Activated CD4-positive, alpha-beta T cell treated with anti-CD3 and anti-CD28 coated beads for 1 hour (primary cell): ENCODE measurements at places on chromosomes 1 and 21.

DNA sequence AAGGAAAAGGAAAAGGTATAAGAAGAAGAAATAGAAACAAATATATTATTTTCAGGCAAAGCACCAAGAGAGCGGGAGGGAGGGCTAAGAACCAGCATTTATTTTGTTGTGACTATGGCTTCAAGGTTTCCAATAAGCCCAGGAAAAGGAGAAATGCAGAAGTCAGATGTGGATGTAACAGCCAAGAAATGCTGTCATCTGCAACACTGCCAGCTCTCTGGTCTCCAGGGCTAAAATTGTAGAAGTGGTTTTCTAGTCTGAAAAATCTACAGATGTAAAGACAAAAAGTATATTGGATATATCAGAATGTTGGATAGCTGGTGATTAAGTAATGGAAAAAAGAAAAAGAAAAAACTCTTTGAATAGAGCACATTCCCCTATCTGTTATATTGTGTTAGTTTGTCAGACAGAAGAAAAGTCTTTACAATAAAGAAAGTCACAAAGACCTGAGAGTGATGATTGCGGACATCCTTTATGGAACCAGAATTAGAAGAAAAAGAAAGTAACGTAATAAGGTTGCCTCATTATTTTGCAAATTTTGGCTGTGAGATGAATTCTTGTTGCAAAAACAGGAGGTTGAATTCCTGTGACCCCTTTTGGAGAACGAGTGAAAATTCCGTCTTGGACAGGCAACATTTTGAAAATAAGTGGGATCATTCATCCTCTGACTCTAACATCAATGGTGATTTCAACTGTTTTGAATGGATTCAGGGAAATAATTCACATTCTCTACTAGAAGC, 938.1 kb downstream of the TTLL7 start:
- no peak for DNase-seq

DNA sequence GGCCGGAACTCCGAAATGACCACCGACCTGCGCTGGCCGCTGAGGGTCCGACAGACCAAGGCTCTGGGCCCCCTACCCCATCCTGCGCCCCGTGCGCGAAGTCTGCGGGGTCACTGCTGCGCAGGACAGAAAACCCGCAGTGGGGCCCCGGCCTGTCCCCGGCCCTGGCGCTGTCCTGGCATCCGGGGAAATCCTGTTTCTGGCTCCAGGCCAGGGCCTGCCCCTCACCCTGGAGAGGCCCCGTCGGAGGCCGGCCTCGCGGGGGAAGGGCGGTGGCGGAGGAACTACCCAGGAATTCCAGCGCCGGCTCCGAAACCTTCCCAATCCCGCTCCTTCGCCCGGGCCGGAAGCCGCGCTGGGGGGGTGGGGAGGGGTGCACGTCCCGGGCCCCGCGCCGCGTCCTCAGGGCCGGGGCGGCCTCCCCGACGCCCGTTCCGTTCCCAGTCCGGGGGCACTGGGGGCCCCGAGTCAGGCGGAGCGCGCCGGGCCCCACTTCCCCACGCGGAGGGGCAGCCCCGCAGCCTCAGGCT, 77.0 kb downstream of the MORN1 start:
- DNase-seq, result no peak

GRCh38 chr1:43420874-43421273, 31.2 kb downstream of the SZT2 start:
- no peak for DNase-seq

DNA sequence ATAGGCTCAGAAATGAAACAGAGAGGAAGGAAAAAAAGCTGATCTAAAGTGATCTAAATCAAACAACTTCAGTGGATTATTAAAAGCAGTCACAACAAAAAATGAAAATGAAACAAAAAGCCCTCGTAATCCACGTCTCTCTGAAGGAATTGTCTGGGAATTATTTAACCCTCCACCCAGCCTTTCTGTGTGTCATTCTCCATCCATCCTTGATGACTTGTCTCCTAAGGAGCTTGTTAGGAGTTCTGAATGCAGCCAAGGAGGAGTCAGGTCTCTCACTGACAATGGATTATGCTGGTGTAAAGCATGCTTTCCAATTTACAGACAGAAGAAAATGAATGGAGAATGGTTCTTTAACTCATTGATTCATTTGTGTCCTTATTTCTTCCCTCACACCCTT, 359.3 kb upstream of the RUNX1 start:
- no peak for DNase-seq

GRCh38 chr1:8040586-8040985, 14.5 kb upstream of the ERRFI1 start:
- no peak for DNase-seq

GRCh38 chr21:31368361-31368760, 24.3 kb upstream of the TIAM1 start:
- no peak for DNase-seq
